Caki2 (cell line): ENCODE measurements at places on chromosomes 3 and 15. TPM values are rescaled to one million over a fixed set of nuclear protein-coding genes. Genes with fewer than 3 reads are reported as not detected.

Gene GPR27
- total RNA-seq = 9.0 and 12.1 TPM in 2 replicates

Gene UPK1B
- 31.7 and 44.0 TPM in 2 replicates for total RNA-seq

Gene TFRC
- total RNA-seq = 152 and 172 TPM in 2 replicates

Gene WDR76
- total RNA-seq = 26.6 and 29.6 TPM in 2 replicates

Gene PDCD10
- total RNA-seq = 86.4 and 87.7 TPM in 2 replicates

Gene MESP2
- total RNA-seq = 0.43 and 1.4 TPM in 2 replicates

Gene CCR8
- total RNA-seq = not detected in 2 replicates

Gene BAHD1
- 4.6 and 5.0 TPM in 2 replicates for total RNA-seq

Gene PLA2G4B
- not detected in 2 replicates for total RNA-seq

Gene NUP210
- total RNA-seq = 27.2 and 36.0 TPM in 2 replicates

Gene SLC9C1
- total RNA-seq = not detected in 2 replicates

Gene LRRC49
- 8.4 and 8.5 TPM in 2 replicates for total RNA-seq

Gene FILIP1L
- not detected in 2 replicates for total RNA-seq

Gene INKA1
- total RNA-seq = 0.81 TPM in 1 of 2 replicates, not detected in the other

Gene COL6A5
- total RNA-seq = not detected in 2 replicates

Gene CNOT10
- 8.7 and 16.2 TPM in 2 replicates for total RNA-seq

Gene PSTPIP1
- total RNA-seq = not detected in 2 replicates

Gene TMIE
- total RNA-seq = not detected in 2 replicates

Gene SERPINI1
- total RNA-seq = 0.51 and 2.5 TPM in 2 replicates

Gene OXTR
- 0.61 and 1.6 TPM in 2 replicates for total RNA-seq

Gene UROC1
- not detected in 2 replicates for total RNA-seq

Gene ACOX2
- total RNA-seq = 2.0 TPM in 1 of 2 replicates, not detected in the other

Gene GOLGA6D
- not detected in 2 replicates for total RNA-seq

Gene ZNF717
- total RNA-seq = 14.2 and 16.8 TPM in 2 replicates

Gene CFAP100
- not detected in 2 replicates for total RNA-seq

Gene GPR62
- total RNA-seq = not detected in 2 replicates

Gene GOLGA6A
- 1.0 TPM in 1 of 2 replicates, not detected in the other for total RNA-seq

Gene AP3B2
- total RNA-seq = 5.3 and 6.7 TPM in 2 replicates

Gene CSTA
- not detected in 2 replicates for total RNA-seq

Gene CD276
- 142 and 198 TPM in 2 replicates for total RNA-seq

Gene KY
- total RNA-seq = not detected in 2 replicates

Gene TUBGCP4
- 9.1 and 17.3 TPM in 2 replicates for total RNA-seq

Gene CHRNB4
- 6.5 TPM in 1 of 2 replicates, not detected in the other for total RNA-seq

Gene FETUB
- not detected in 2 replicates for total RNA-seq

Gene TMEM207
- not detected in 2 replicates for total RNA-seq

Gene MUSTN1
- total RNA-seq = not detected in 2 replicates

Gene PRSS50
- total RNA-seq = not detected in 2 replicates
